Psoas muscle (tissue), 8 donors: ENCODE measurements at places on chromosomes 11 and 22. TPM values are rescaled to one million over a fixed set of nuclear protein-coding genes. Genes with fewer than 3 reads are reported as not detected.

Gene C11orf86
- total RNA-seq = not detected

Gene MTFP1
- total RNA-seq = 11.4 TPM

Gene DMC1
- total RNA-seq = 0.53 TPM

Gene PITPNB
- total RNA-seq = 33.5 TPM

Gene APOL1
- 5.7 TPM for total RNA-seq

Gene CD3G
- 0.26 TPM for total RNA-seq

Gene OR51I1
- total RNA-seq = not detected

DNA sequence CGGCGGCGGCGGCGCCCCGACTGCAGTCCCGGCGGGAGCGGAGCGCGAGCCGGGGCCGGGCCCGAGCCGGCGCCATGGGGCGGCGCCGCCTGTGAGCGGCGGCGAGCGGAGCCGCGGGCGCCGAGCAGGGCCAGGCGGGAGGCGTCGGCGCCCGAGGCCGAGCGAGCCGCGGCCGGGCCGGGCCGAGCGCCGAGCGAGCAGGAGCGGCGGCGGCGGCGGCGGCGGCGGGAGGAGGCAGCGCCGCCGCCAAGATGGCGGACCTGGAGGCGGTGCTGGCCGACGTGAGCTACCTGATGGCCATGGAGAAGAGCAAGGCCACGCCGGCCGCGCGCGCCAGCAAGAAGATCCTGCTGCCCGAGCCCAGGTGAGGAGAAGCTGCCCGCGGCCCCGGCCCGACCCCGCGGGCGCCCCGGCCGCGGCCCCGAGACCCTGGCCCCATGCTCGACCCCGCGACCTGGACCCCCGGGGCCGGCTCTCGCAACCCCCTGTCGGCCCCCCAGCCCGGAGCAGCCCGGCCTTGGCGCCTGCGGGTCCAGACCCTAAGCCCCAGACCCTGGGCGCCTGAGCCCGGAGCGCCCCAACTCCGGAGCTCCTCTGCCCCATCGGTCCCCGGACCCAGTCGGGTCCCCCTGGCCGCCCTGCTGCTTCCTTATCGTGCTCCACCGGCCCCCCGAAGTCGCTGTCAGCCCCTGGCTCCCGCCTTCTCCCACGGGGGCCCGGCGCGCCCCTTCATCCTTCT, at the start of gene GRK2:
Gene GRK2 (plus strand): TSS at position 25 of the 739 bp plus-strand sequence. CDS start 227 bp downstream, at position 252.
- DNase-seq = no peak

DNA sequence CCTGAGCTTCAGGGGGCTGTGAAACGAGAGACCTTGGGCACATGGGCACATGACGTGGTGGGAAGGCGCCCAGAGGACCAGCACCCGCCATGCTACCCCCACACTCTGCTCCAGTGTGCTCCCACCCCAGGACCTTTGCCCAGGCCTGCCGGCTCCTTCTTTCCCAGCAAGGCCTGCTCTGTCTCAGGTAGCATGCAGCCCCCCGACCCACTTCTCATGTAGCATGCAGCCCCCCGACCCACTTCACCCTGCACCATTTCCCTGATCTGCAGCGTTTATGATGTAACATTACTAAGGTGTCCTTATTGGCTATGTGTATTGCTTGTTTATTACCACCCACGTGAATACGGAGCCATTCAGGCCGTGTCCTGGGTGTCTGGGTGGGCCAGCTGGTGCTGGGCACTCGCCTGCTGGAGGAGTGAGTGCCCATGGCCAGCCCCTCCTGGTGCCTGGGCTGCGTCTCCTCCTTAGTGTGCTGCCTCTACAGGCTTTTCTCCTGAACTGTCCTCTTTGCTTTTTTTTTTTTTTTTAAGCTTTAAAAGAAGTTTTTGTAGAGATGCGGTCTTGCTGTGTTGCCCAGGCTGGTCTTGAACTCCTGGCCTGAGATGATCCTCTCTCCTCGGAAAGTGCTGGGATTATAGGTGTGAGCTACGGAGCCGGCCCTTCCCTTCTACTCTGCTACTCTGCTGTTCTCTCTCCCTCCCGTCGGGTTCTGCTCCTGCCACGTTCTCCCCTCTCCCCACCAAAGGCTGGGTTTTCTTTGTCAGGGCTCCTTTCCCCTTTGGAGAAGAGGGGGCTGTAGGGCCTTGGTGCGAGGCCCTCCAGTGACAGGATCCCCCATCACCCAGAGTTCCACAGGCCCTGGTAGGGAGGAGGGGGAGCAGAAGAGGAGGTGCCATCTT, 29.4 kb downstream of the LRP5 start:
- no peak for DNase-seq

DNA sequence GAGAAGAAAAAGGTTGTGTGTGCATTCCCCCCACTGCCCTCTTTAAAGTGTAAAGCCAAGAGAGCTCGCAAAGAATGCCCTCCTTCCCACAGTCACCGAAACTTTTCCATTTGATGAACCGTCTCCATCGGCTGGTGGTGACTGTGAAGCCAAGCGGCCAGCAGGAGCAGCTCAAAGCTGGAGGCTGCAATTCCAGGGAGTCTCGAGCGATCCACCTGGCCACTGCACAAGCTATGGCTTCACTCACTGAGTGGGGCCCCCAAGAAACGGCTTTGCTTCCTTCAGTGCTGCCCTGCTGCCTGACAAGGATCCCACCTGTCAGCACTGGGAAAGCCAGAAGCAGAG, 117.7 kb downstream of the ABTB2 start:
- DNase-seq = no peak

DNA sequence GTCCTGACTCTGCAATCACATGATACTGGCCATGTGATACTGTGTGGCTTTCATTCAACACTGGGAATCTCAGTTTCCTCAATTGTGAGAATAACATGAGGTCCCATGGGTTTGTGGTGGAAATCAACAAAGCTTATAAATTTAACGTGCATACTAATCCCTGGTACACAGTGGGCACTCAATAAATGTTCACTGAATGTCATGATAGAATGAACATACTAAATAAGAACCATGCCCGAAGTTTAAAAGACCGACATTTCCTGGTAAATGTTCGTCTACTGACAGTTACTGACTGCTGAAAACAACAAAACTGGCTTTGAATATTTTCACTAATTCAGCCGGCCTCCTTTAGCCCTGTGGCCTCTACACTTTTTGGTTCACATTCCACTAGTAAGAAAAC, 62.3 kb upstream of the CCT8L2 start:
- no peak for DNase-seq

DNA sequence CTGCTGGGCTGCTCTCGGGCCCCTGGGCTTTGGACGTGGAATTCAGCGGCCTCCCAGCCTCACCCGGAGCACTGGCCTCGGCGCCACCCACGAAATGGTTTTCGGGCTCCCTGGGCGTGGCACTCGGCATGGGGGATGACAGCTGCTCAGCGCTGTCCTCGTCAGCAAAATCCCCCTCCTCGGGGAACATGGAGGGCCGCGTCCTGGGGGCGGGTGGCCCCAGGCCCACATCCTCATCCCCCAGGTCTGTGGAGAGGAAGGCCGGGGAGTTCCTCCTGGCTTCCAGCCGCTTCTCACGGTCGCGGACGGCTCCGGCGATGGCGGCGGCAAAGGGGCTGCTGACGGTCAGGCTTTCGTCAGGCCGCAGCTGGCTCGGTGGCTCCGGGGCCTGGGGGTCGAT, 88.4 kb downstream of the CTTN start:
- no peak for DNase-seq

GRCh38 chr22:46060292-46061123, 83.5 kb upstream of the WNT7B start:
- DNase-seq = no peak

- no peak for DNase-seq
These were observed 723.1 kb upstream of the KIRREL3 start for GRCh38 chr11:127723714-127724113.

DNA sequence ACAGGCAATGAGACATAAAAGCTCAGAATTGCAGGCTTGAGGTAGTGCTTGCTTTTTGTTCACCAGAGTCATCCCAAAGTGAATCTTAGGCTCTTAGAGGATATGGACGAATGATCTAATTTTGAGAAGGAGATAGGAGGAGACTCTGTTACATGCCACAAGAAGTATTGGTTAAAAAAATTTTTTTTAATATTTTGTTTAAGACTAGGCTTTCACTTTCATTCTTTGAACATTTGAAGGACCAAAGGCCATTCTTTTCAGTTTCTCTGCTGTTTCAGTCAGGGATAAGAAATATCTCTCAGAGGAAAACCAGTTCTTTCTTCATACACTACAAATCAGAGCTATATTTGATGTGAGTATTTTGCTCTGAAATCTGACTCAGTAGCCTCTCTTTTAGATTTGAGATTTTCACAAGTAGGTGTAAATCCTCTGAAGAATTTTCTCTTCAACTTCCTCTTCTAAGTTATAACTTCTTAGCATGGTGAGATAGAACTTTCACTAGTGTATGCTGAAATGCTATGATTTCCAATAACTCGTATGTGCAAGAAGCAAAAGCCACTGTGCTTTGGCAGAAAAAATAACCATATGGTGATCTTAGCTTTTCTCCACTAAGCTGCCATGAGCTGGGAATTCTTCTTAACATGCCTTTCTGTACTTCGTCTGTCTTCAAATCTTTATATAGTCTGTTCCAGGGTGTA, 24.1 kb upstream of the FAM181B start:
- DNase-seq = no peak

GRCh38 chr22:37193629-37194191, 5.7 kb upstream of the C1QTNF6 start:
- no peak for DNase-seq

- no peak for DNase-seq
These were observed 812 bp upstream of the OR5A2 start for GRCh38 chr11:59427068-59427382.

GRCh38 chr22:20965104-20965887, 1.8 kb upstream of the AIFM3 start:
- DNase-seq = peak; percentile 19

DNA sequence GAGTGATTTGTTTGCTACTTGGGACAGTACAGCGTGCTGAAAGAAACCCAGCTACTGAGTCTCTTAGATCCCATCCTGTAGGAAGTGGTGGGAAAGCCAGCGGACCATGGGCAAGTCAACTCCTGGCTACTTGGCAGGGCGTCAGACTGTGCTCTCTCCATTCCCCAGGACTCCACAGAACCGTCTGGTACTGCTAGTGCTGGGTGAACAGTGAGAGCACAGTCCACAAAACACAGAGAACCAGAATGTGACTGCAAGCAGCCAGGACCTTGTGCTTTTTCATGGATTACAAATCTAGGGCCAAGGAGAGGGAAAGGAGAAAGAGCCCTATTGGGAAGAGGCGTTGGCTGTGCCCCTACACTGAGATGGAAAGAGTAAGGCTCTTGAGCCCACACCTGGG, 10.2 kb downstream of the BID start:
- no peak for DNase-seq

DNA sequence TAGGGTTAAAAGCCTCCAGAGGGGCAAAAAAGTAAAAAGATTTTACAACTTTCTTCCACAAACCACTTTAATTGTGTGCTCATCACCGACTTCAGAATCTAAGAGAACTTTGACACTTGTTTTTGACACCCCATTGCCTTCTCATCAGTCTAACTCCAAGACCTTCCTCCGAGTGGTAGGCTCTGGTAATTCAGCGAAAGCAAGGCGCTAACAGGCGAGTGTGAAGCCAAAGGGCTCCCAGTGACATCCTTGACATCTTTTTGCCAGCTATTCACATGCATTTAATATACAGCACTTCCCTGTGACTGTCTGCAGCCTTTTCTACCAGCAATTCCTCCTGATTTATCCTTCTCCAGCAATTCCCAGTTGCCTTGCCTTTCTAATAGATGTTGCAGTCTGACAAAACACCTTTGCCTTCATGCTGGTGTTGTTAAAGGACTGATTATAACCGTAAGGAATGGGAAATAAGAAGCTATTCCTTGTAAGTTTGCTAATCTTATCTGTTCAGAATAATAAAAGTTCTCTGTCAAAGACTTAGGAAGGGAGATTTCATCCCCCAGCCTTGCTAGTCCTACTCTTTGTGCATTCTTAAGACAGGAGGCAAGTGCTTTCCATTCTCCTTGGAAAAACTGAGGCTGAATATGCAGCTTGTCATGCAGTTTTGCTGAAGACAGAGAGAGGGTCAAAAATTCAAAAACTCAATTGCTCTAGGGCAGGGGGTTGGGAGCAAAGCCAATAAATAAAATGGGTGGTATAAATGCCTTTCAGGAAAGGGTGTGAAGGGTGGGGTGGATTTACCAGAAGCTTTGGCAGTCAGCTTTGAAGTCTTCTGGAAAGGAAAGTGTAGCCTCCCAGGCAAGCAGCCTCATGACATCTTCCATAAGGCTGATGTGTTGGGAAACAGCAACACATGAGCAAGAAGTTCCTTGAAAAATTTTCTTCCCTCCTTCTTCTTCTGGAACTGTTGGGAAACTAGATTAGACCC, 39.1 kb downstream of the SNX19 start:
- no peak for DNase-seq

- DNase-seq = no peak
These were observed 1.4 kb downstream of the SIK2 start for GRCh38 chr11:111603611-111604130.

DNA sequence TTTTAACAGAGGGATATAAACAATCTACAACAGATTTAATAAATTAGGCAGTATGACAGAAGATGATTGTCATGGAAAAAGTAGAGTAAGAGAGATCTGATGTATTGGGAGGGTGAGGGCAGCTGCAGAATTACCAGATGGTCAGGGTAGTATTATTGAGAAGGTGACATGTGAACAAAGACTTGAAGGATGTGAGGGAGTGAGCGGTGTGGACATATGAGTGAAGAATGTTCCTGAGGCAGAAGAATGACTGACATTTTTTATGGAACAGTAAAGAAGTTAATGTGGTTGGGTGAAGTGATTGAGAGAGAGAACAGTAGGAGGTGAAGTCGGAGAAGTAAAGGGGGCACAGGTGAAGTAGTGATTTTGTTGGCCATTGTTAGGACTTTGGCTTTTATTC, 42.4 kb upstream of the HIPK3 start:
- DNase-seq = no peak

- no peak for DNase-seq
These were observed 238.0 kb upstream of the PLET1 start for GRCh38 chr11:112498701-112499100.

DNA sequence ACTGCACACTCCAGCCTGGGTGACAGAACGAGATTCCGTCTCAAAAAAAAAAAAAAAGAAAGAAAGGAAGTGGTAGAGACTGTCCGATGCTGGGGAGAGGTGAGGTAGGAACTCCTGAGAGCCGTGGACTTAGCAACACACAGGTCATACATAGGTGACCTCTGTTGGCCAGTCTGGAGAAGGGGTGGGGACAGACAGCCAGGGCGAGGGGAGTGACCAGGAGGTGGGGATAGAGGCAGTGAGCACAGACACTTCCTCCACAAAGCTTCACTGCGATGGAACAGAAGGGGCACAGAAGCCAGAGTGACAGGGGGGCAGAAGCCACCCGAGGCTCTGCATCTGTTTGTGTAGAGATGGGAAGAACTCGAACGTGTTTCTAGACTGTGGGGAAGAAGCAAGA, 47.1 kb downstream of the MYH9 start:
- DNase-seq = no peak

DNA sequence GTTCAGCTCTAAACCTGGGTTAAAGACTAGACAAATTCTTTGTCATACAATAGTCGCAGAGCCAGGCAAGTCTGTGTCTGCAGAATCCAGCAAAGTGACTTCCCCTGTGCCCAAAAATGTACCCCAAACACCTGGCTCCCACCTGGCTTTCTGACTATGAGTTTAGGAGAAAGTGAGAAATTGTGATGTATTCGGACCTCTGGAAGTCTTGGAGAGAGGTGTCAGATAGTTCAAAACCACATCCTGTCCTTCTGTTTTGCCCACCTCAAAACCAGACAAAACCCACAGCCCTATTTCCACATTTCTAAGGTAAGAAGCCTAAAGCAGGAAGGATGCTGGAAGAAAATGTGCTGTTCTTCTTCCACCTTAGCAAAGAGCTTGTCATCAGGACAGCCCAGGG, 63.8 kb upstream of the CLMP start:
- DNase-seq = no peak
